ENCODE measurements at places on chromosomes 7 and 10.

DNA sequence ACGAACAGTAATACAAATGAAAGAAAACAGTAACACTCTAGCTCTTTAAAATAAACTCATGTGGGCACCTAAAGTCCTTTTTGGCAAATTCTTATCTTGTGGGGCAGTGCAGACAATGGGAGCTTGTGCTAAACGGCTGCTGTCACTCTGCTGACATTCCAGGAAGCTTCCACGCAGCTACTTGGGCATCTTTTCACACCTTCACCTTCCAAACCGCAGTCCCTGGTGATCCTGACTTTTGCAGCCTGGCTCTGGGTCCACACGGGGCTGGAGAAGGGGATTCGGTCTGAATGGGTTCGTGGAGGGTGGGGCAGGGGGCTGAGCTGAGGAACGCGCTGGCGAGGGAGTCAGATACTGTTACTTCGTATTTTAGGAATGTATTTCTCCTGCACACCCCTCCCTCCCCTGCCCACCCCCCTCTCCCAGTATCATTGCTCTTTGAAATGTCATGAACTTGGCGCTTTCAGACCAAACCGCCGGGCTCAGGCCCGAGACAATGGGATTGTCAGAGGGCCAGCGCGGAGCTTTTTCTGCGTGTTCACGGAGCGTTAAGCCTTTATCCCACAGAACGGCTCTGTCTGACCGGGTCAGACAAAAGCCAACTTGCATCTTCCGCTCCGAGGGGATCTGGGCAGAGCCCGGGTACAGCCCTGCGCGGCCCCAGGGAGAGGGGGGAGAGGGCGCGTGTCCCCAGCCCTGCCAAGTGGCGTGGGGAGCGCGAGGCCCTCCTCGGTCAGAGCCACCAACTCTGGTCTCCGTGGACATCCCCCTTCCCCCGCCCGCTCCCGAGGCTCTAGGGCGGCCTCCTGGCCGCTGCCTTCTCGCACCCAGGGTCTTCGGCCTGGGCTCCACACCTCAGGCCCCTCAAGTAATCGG lies 76.7 kb upstream of the EN2 start:
- no peak for DNase-seq

- no peak for DNase-seq
Measured at GRCh38 chr10:3487228-3487627, 297.8 kb downstream of the KLF6 start.

DNA sequence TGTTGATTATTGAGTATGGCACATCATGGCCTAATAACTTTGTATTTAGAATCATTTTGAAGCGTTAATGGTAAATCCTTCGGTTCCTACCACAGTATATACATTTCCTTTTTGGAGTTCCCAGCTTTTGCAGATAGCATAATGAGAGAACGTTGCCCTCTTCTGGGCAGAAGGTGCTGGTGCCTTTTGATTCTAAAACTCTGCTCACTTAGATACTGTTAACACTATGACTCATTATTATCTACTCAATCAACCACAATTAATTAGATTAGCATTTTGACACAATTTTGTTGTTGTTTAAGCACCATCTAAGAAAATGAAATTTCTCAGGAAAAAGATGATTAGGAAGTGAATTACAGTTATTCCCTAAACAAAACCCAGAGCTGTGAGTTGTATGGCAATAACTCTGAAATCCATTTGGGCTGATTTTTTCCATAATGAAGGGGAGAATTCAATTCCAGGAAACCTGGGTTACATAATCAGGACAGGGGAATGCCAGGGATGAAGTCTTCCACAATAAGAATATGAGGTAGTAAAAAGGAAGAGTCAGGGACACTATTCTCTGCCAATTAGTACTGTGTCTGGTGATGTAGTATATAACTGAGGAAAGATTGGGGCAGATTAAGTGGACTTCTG lies 11.5 kb upstream of the DLD start:
- DNase-seq: no peak

DNA sequence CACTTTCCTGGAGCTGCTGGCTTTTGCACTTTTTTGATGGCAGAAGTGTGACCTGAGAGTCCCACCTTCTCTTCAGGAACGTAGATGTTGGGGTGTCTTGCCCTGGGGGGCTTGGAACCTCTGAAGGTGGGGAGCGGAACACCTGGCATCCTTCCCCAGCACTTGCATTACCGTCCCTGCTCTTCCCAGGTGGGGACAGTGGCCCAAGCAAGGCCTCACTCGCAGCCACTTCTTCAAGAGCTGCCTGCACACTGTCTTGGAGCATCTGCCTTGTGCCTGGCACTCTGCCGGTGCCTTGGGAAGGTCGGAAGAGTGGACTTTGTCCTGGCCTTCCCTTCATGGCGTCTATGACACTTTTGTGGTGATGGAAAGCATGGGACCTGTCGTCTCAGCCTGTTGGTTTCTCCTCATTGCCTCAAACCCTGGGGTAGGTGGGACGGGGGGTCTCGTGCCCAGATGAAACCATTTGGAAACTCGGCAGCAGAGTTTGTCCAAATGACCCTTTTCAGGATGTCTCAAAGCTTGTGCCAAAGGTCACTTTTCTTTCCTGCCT lies 31.1 kb downstream of the PFKFB3 start:
- DNase-seq: no peak

- no peak for DNase-seq
Measured at GRCh38 chr10:118496525-118496924, 98.9 kb downstream of the PRLHR start.

GRCh38 chr7:117123311-117123926 lies 170.1 kb downstream of the ST7 start:
- no peak for DNase-seq

DNA sequence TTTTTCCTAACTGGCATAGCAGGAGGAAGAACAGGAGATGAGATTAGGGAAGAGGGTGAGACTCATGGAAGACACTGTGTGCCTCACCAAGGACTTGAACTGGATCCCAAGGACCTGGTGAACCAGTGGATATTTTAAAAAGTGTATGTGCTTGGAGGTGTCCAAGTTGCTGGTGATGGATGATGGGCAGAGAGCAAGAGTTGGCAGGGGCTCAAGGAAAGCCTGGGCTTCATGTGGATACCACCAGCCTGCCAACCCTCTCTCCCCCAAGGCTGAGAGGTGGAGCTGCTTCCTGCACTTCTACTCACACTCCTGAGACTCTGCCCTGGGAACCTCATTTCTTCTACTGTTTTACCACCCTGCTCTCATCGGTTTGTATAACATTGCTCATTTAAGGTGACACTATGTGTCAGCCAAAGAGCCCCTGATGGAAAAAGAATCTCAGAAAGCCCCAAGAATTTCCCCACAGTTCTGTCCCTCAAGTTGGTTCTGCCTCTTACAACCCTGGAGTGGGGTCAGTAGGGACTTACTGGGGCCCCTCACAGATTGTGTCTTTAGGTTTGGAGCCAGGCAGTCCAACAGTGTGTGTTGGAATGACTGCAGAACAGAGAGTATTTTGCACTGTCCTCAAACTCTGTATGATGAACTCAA lies 56.2 kb upstream of the PDCD4 start:
- DNase-seq: peak; percentile 63

GRCh38 chr10:43599333-43599732 lies 6.9 kb upstream of the ZNF485 start:
- DNase-seq: no peak

GRCh38 chr7:135793841-135794240 lies 45.2 kb upstream of the FAM180A start:
- DNase-seq: no peak

- DNase-seq: no peak
Measured at GRCh38 chr7:81604075-81604807, 165.6 kb downstream of the HGF start.

DNA sequence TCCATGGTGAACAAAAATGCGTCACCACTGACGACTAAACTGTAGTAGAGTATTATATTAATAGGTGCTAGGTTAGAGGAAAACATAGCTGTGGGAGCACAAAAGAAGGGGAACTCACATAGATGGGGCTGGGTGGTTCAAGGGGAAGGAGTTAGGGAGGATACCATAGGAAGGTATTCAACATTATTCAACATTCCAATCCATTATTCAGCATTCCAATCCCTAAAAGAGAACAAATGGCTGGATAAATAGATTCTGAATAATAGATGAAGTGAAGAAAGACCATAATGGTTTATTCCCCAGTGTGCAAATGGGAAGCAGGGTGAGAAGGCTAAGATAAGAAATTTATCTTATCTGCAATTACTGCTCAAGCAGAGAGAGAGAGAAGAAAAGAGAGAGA lies 61.4 kb downstream of the AASS start:
- no peak for DNase-seq

DNA sequence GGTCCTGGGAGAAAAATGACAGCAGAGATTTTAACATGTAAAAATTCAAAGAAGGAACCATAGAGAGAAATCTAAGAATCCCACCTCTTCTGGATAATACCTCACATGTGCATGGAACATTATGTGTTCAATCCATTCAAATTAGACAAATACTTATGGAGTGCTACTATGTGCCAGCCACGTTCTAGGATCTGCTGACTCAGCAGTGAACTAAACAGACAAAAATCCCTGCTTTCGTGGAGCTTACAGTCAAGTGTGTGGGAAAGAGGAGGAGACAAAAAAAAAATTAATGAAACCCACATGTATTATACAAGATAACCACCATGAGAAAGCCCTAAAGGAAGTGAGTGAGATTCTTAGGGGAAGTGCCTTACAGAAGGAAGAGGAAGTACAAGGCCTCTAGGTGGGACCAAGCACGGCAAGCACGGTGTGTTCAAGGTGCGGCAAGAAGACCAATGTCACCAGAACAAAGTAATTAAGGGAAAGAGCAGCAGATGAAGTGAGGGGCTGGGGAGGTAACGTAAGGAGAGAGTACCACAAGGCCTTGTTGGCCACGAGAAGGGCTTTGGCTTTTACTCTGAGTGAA lies 71.0 kb downstream of the SLC25A13 start:
- no peak for DNase-seq

GRCh38 chr7:77893813-77894212 lies 95.2 kb downstream of the PHTF2 start:
- DNase-seq: no peak

GRCh38 chr7:150879345-150879744 lies 27.0 kb downstream of the AOC1 start:
- no peak for DNase-seq

DNA sequence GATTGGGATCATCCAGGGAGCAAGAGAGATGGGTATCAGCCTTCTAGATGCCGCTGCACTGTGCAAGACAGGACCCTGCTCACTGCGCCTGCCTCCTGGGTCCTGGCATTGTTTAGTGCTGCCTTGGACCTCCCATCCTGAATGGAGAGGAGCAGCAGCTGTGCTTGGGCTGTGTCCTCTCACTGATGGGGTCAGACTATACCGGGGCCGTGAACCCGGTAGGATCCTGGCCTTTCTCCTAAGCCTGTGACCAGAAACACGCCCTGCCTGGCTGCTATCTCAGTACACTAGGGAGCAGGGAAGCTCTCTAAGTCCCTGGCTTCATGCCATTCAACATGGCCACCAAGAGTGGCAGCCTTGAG lies 309.4 kb upstream of the ZNF32 start:
- DNase-seq: no peak

GRCh38 chr7:123624527-123625183 lies 23.0 kb downstream of the ASB15 start:
- DNase-seq: peak; percentile 29

GRCh38 chr10:130485958-130486895 lies 350.0 kb downstream of the GLRX3 start:
- DNase-seq: no peak

- DNase-seq: no peak
Measured at GRCh38 chr7:133529861-133530260, 277.0 kb downstream of the EXOC4 start.

DNA sequence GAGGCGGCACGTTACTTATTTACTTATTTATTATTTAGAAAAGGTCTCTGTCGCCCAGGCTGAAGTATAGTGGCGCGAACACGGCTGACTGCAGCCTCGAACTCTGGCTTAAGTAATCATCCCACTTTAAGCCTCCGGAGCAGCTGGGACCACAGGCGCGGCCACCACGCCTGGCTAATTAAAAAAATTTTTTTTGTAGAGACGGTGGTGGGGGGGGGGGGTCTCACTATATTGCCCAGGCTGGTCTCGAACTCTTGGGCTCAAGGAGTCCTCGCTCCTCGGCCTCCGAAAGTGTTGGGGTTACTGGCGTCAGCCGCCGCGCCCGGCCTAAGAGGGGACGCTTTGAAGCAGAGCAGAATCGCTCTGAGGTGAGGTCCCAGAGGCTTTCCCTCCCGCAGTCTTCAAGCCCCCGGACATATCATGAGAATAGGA lies 675 bp upstream of the FRAT2 start:
- no peak for DNase-seq

GRCh38 chr7:75638594-75639070 lies 100.1 kb downstream of the HIP1 start:
- DNase-seq: peak; percentile 66

GRCh38 chr10:95628786-95629185 lies 27.7 kb downstream of the ALDH18A1 start:
- DNase-seq: no peak

GRCh38 chr7:106129291-106129690 lies 17.2 kb upstream of the SYPL1 start:
- no peak for DNase-seq

- DNase-seq: peak; percentile 43
Measured at GRCh38 chr7:29806208-29806994, at the start of gene WIPF3. WIPF3 (plus strand) TSS chr7:29806508; CDS start chr7:29834725, 28,217 bp downstream.

GRCh38 chr10:129163531-129163930 lies 303.5 kb upstream of the MGMT start:
- DNase-seq: no peak

DNA sequence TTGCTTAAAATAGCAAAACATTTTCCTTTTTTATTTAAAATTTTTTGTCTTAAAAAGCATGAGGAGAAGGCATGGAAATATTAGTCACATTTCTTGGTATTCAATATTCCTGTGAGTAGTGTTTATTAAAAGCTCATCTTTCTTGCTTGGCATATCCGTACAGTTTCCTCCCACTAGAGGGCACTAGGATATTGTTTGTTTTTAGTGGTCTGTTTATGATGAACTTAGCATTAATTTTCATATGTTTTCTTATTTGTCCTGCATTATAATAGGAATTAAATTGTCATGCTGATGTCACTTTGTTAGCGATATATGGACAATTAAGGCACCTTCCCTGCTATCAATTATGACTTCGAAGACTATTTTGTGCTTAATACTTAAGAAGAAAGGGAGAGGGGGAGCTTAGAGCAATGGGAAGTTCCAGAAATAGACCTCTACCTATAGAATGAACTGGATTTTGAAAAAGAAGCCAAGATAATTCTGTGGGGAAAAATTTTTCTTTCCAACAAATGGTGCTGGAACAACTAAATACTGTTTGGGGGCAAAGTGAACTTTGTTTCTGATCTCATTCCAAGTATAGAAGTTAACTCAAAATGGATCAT lies 91.0 kb upstream of the STRIP2 start:
- DNase-seq: no peak
